ENCODE measurements at places on chromosomes 11 and 22.

DNA sequence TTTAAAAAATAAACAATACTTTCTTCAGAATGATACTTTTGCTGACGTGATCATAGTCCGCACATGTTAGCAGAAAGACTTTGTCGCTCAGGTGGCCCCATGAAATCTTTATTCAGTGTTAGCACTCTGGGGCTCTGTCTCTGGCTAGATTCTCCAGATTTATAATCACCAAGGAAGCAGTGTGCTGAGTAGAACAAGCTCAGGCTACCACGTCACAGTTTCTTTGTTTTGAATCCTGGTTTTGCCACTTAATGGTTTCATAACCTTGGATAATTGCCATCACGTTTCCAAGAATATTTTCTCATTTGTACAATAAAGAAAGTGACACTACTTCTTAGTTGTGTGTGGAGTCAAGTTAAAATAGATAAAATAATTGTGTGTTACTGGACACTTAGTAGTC is 3.9 kb upstream of the MUC15 start:
- no peak for DNase-seq

- no peak for DNase-seq
These were observed 46.6 kb downstream of the SGSM3 start for GRCh38 chr22:40417041-40417440.

DNA sequence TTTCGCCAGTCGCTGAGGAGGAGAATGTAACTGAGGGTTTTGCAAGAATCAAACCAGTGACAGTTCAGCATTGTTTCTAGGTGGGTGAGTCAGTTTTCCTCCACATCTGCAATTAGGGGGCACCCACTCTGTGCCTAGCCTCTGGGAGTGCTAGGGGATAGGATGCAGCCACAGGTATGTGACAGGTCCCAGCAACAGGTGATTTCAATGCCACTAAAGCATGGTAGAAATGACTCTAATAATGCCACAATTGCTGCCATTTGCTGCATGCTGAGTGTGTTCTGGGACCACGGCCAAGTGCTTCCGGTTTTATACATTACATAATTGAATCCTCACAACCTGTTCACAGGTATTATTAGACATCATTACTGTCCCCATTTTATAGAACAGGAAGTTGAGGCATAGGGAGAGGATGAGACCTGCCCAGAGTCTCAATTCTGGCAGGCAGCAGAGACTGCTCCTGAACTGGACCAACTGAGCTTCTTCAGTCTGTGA is 556 bp downstream of the CRYBB2 start:
- DNase-seq: peak; percentile 76

- no peak for DNase-seq
These were observed 39.4 kb downstream of the MICAL2 start for GRCh38 chr11:12149672-12150225.

GRCh38 chr11:27719546-27719925 is 19.3 kb upstream of the BDNF start:
- no peak for DNase-seq

GRCh38 chr11:1449490-1450243 is 36.9 kb downstream of the MOB2 start:
- DNase-seq: peak; percentile 48

GRCh38 chr11:104907521-104908185 is 9.4 kb upstream of the CASP12 start:
- DNase-seq: no peak

- no peak for DNase-seq
These were observed 127.2 kb upstream of the ALX4 start for GRCh38 chr11:44437122-44437521.

DNA sequence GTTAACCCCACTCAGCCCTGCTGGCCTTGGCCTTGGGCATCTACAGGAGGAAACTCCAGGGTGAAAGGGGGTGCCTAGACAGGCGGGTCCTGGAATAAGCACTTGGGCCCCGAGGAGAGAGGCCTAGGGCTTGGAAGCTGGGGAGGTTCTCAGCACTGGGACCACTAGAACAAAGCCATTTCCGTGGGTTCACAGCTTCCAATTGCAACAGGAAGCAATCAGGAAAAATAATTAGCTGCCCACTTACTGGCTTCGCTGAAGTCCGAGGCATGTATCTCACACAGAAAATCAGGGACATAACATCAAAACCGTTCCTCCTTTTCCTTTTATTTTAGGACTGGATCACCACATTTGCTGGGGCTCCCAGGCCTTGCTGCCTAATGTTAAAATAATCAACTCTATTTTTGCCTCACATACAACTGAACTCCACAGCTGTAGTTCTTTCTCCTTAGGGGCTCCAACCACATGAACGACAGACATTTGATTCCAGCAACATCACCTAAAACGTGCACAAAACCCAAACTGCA is 161.1 kb upstream of the GRK3 start:
- DNase-seq: no peak

DNA sequence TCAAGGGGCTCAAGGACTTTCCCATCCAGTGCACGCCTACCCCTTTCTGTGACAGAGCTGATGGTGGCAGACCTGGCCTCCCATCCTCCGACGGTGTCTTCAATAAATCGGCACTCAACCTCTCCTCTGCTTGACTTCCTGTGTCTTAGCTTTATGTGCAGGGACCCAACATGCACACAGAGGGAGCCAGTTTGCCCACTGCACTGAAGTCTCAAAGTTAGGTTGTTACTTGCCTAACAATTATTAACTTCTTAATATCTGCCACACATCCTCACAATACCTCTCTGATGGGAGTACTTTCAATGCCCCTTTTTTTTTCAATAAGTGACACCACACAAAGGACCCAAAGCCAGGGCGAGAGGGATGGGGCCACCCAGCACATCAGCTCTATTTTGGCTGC is 3.6 kb downstream of the IZUMO1R start:
- DNase-seq: no peak

DNA sequence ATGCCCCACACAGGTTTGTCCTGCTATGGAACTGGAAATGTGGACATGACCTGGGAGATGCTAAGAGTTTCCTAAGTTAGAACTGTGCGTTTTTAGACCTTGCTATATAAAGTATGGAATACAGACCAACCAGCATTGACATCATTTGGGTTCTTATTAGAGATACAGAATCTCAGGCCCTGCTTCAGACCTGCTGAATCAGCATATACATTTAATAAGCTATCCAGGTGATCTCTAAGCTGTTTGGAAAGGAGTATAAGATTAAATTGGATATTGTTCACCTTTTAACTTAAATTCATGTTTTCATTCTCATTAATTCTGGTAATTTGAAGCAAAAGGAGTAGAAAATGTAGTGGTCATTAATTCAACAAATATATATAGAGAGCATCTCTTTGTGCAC is 6.9 kb upstream of the CNTF start:
- DNase-seq: no peak

DNA sequence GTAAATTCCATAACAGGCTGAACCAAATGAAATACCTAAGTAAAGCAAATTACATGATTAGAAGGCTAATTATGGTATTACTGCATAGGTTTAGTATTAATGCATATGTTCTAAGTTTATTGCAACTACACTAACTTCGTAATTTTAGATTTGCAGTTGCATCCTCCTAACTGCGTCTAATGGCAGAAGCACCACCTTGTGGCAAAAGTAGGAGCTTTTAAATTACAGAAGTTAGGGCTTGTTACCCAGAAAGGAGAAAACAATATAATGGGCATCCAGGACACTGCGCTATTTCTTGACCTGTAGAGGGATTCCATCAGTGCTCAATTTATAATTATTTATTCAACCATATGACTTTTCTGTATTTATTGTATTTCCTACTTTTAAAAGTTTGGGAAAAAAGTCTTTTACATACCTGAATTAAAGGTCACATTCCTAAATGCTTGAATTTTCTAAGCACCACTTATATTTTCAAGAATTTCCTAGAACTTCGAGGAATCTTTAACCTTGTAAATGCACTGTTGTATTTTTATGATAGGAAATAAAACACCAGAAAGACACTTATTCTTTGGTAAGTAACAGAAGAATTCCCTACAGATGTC is 16.3 kb upstream of the GPR83 start:
- DNase-seq: no peak

DNA sequence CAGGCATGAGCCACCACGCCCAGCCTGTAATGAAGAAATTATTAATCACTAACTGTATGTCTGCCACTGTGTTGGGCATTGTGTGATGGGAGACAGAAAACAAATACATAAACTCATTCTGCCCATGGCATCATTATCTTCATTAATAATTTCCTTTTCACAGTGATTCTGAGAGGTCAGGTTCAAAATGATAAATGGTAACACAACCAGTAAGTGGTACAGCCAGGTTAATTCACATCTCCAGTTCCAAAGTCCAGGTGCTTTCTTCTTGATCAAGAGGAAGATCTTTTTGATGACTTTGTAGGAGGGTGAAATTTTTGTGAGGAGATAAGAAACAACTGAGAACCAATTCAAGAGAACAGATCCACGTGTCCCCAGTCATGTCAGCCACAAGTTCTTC is 66.7 kb downstream of the PISD start:
- DNase-seq: no peak

DNA sequence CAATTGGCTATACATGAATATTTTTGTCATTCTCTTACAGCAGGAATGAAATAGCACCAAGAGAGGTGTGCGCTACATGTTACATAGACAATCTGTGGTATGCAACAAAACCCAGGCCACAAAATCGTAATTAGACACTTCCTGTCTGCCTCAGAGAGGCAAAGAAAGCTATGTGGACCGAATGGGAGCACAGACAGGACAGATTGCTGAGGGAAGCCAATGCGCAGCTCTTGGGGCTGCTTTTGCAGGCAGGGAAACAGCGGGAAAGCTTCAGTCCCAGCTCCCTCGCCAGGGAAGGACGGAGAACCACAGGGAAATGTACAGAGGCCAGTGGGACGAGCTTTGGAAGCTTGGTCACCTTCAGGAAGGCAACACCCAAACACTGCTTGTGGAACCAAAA is 40.9 kb downstream of the SERPINH1 start:
- DNase-seq: no peak

DNA sequence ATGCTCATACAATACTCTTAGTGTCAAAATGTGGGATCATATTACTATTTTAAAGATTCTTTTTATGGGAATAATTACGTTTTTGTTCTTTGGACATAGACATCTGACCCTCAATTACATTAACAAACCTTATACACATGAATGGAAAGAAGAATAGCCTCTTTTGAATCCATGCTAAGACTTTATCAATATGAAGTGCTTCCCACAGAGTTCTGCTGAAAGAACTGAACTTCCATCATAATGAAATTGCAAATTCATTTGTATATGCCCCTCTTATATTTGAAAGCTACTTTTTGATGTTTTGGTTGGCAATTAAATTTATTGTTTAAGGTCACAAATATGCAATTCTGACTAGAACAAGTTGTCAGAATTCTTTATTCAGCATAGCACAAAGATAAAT is 254.9 kb downstream of the TMEM135 start:
- DNase-seq: no peak

GRCh38 chr11:41579546-41579945 is 120.1 kb upstream of the LRRC4C start:
- DNase-seq: no peak

GRCh38 chr11:13826505-13827278 is 135.8 kb upstream of the SPON1 start:
- no peak for DNase-seq

DNA sequence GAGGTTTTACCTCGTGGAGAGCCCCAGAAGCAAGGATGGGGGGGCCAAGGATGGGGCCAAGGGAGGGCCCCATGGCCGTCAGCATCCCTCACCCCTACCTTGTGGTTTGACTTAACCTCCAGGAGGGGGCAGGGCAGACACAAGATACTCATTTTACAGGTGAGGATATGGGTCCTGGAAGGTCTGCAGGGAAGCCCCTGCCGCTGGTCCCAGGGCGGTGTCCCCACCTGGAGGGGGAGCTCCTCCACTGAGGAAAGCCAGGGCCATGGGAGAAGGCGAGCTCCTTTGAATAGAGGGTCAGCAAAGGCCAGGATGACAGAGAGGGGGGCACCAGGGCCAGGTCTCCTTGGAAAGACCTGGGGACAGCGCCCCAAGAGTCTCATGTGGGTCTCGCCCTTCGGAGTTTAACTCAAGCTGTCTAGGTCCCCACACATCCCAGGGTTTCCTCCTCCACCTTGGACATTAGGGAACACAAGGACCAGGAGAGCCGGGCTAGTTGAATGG is 5.9 kb upstream of the ADORA2A start:
- DNase-seq: no peak

GRCh38 chr11:71465054-71465453 is 12.1 kb downstream of the NADSYN1 start:
- no peak for DNase-seq

DNA sequence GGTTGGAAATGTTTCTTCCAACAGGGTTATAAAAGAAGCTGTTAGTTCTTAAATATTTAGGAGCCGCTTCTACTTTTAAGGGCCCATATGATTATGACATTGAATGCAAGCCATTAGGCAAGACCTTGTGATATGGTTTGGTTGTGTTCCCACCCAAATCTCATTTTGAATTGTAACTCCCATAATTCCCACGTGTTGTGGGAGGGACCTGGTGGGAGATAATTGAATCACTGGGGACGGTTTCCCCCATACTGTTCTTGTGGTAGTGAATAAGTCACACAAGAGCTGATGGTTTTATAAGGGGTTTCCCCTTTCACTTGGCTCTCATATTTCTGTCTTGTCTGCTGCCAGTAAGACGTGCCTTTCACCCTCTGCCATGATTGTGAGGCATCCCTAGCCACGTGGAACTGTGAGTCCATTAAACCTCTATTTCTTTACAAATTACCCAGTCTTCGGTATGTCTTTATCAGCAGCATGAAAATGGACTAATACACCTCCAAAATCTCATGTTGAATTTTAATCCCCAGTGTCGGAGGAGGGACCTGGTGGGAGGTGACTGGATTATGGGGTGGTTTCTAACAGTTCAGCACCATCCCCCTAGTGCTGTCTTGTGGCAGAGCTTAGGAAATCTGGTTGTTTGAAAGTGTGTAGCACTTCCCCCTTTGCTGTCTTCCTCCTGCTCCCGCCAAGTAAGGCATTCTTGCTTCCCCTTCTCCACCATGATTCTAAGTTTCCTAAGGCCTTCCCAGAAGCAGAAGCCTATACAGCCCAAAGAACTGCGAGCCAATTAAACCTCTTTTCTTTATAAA is 4.3 kb downstream of the CD59 start:
- DNase-seq: no peak

DNA sequence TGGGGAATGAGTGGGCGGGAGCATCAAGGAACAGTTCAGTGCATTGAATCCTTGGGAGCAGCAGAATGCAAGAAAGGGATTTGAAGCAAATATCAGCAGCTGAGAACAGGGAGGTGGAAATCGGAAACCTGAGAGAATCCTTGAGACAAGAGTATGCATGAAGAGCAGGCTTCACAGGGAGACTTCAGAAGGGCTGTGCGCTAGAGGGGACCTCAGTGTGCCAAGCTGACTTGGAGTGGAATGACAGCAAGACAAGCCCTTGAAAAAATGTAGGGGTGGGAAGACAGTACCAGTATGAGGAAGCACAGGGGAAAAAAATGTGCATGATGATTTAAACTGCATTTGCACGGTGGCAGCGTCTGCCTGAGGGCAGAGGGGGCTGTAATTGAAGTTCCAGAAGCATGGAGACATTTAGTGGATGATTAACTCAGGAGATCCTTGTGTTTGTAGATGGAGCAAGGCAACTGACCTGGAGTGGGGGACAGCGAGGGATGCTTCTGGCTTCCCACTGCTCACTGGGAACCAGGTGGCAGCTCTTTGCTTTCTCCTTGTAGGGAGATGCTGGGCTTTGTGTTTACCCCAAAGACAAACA is 204.9 kb upstream of the PLET1 start:
- no peak for DNase-seq

GRCh38 chr22:39350757-39351688 is 1.2 kb downstream of the SYNGR1 start:
- no peak for DNase-seq
